ENCODE measurements at places on chromosomes 5 and 9.

GRCh38 chr5:124908581-124909451, 162.4 kb upstream of the ZNF608 start:
- DNase-seq: no peak

DNA sequence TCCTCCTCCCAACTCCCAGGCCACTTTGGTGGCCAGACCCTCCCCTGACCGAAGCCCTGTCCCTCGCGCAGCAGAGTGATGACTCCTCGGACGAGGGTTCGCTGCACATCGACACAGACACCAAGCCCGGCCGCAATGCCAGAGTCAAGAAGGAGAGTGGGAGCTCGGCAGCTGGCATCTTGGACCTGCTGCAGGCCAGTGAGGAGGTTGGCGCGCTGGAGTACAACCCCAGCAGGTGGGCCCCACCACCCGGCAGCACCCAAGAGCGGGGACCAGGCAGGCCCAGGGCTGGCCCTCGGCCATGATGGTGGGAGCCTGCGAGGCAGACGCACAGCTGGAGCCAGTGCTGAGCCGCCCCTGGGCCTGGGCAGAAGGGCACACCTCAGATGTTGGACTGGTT, 90.6 kb downstream of the PHF2 start:
- no peak for DNase-seq

GRCh38 chr5:98510143-98510985, 263.1 kb upstream of the RGMB start:
- DNase-seq: no peak

DNA sequence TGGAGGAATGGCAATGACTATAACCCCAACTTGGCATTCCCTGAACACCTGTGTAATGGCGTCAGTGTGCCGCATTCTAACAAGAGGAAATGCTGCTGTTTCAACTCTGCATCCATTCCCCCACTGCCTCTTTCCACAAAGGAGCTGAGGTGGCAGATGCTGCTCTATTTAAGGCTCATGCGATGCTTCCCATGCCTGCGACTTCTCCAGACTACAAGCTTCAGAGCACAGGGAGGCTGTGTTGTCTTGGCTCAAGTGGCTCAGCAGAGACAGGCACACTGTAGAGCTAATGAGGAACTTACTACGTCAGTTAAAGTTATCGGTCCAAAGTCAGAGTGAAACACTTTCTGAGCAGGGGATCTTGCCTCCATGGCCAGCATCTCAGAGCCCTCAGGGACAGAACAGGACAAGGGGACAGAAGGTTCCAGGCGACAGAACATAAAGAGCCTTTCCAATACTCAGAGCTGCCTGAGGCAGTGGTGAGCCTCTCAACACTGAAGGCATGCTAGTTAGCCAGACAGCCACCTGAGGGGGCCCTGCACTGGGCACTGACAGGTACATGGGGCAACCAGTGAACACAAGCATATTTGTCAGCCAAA, 21.8 kb downstream of the TNIP1 start:
- DNase-seq: no peak

- no peak for DNase-seq
Observed at GRCh38 chr5:149150457-149150856, 9.2 kb downstream of the ABLIM3 start.

- no peak for DNase-seq
Observed at GRCh38 chr9:91261417-91261816, 100.3 kb downstream of the AUH start.

- no peak for DNase-seq
Observed at GRCh38 chr5:107213025-107213424, 457.7 kb downstream of the EFNA5 start.

DNA sequence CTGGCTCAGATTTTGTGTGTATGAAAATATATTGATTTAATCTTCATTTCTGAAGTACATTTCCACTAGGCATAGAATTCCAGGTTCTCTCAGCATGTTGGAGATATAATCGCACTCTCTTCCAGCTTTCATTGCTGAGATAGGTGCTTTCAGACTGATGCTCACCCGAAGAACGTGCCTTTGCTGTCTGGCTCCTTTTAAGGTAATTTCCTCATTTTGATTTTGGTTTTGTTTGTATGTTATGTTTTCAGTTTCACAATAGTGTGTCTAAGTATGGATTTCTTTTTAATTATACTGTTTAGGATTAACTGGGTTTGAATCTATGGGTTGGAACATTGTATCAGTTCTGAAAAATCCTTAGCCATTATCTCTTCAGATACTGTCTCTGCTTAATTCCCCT, 132.0 kb upstream of the NFIB start:
- no peak for DNase-seq

- no peak for DNase-seq
Observed at GRCh38 chr5:178449163-178450070, 140.8 kb downstream of the COL23A1 start.

DNA sequence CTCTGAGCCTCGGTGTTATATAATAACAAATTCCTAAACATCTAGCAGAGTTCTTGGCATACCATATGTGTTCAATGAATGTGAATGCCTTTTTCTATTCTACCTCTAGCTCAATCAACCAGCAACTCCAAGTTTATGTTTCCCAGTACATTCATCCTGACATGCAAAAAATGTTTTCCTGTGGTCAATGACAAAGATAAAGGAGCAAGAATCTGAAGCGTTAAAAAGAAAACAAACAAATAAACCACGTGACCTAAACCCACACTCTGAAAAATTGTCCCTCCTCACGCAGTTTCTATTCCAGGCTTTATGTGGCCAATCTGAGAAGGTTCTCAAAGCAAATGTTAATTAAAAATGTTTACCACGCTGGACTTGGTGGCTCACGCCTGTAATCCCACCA, 18.0 kb downstream of the KLF4 start:
- no peak for DNase-seq

DNA sequence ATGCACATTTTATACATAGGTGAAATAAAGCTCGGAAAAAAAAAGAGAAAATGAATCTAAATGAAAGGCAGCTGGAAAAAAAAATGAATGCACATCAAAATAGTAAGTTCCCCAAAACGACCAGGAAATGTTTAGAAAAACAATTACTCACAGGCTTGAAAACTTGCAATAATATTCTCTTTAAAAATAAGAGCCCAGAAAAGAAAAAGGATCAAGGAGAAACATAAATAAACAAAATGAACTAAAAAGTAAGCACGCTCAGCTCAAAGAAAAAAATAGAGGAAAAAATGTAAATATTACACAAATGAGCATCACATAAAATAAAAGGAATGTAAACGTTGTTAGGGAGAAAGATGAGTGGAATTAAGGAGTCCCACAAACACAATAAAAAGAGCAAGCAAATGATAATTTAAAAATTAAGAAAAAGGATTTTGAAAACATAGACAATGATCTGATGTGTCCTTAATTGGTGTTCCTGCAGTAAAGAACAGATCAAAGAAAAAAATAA, 54.2 kb downstream of the SLC27A6 start:
- no peak for DNase-seq

DNA sequence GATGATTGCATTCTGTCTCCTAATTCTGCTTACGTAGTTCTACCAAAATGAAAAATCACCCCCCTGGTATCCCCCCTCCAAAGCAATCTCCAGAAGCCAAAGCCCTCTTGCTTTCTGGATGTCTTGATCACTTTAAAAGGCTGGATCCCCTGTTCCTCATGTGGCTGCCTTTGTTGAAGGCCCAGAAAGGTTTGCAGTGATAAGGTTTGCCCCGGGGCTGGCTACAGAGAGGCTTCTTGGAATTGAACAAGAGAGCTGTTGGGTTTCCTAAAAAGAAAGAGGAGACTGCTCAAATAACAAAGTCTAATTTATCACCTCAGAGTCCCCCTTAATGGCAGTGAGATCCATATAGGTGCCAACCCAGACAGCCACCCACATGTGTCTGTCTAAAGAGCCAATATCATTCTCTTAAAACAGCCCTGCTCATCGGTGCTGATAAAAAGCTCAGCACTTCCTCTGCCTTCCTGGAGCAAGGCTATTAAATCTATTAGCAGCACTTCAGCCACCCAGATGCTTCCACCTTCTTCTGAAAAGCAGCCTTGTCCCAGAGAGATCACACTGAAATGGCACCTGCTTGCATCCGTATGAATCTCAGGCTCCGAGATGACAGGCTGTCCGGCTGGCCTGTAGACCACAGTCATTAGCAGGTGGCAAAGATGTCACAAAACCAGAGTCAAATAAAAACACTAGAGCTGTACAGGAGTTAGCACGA, 70.9 kb downstream of the TEX10 start:
- DNase-seq: no peak

GRCh38 chr5:131966551-131966950, 21.1 kb upstream of the MEIKIN start:
- no peak for DNase-seq

DNA sequence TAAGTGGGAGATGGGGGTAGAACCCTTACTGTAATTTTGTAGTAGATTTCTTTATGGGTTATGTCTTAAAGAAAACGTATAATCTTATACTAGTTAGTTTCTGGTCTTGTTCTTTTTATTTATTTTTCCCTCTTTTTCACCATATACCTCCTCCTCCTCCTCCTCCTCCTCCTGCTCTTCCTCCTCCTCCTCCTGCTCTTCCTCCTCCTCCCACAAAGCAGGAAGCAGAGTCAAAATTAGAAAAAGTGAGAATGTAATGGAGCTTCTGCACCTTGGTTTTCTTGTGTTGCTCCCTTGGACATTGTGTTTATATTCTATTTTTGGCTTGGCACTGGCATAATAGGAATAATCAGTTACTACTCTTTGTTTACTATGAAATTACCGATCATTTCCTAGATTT, 4.5 kb downstream of the MACIR start:
- DNase-seq: no peak

- DNase-seq: no peak
Observed at GRCh38 chr9:109313351-109313750, 7.5 kb downstream of the EPB41L4B start.

GRCh38 chr5:161138751-161139455, 286.9 kb upstream of the ATP10B start:
- no peak for DNase-seq

- DNase-seq: no peak
Observed at GRCh38 chr5:157893611-157894010, 34.7 kb upstream of the CLINT1 start.

GRCh38 chr9:9299134-9299533, 1313.7 kb downstream of the PTPRD start:
- no peak for DNase-seq

DNA sequence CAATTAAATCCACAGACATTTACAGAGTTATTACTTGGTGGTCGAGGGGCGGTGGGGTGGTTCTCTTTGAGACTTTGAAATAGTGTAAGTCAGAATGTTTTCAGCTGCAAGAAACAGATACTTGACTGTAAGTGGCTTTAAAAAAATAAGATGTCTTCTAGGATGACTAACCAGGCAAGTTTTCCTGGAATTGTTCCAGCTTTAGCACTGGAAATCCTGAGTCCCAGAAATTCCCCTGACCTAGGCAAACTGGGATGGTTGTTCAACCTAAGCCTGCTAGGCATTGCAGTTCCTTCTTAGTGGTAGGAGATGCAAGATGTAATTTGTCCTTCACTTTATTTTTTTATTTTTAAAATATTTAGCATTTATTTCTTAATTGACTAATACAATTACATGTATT, 169.5 kb upstream of the POC5 start:
- no peak for DNase-seq

GRCh38 chr9:119873877-119874276, 504.6 kb upstream of the BRINP1 start:
- no peak for DNase-seq

DNA sequence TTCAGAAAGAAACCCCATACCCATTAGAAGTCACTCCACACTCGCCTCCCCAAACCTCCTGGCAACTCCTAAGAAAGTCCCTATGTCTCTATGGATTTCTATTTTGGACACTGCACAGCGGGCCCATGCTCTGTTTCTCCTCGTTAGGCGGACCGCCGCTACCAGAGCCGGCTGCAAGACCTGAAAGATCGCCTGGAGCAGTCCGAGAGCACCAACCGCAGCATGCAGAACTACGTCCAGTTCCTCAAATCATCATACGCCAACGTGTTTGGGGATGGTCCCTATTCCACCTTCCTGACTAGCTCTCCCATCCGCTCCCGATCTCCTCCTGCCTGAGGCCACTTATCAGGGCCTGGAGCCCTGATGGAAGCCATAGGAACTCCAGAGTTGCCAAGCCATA, 4.6 kb upstream of the GLE1 start:
- no peak for DNase-seq
